ENCODE measurements at places on chromosomes 5 and 9.

GRCh38 chr9:89597711-89598362, 7.0 kb upstream of the GADD45G start:
- no peak for DNase-seq

DNA sequence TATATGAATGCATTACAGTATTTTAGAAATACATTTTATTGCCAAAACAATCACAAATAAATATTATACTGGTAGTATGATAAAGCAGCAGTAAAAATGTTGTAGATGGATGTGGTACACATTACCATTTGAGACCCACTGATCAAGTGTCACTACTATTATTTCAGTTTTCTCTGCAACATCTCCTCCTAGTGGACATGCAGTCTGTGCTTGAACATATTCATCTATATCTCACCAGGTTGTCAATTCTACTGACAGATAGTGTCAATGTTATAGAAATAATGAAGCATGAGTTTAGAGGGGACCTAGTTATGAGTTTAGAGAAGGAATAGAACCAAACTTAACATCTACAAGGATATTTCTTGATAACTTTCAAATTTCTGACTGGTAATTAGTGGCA, 39.2 kb upstream of the ELOVL7 start:
- no peak for DNase-seq

- DNase-seq = peak; percentile 6
Observed at GRCh38 chr5:1727571-1727970, 72.1 kb downstream of the MRPL36 start.

DNA sequence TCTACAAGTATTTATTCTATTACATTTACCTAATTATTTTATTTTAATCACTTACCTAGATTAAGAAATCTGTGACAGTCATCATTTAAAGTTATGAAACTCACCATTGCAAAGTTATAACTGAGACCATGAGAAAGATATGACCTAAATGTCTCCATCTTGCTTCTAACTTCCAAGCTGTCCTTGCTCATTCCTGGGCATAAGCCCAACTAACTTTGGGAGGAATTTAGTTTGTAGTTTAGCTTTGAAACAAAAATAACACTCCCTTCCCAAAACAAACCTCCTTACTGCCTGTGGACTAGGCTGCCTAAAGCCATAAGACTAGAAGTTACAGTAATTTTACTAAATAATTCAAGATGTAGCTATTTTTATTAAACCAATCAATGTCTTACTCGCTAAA, 195.6 kb upstream of the RAI14 start:
- DNase-seq = no peak

- no peak for DNase-seq
Observed at GRCh38 chr5:15566789-15567188, 66.8 kb downstream of the FBXL7 start.

DNA sequence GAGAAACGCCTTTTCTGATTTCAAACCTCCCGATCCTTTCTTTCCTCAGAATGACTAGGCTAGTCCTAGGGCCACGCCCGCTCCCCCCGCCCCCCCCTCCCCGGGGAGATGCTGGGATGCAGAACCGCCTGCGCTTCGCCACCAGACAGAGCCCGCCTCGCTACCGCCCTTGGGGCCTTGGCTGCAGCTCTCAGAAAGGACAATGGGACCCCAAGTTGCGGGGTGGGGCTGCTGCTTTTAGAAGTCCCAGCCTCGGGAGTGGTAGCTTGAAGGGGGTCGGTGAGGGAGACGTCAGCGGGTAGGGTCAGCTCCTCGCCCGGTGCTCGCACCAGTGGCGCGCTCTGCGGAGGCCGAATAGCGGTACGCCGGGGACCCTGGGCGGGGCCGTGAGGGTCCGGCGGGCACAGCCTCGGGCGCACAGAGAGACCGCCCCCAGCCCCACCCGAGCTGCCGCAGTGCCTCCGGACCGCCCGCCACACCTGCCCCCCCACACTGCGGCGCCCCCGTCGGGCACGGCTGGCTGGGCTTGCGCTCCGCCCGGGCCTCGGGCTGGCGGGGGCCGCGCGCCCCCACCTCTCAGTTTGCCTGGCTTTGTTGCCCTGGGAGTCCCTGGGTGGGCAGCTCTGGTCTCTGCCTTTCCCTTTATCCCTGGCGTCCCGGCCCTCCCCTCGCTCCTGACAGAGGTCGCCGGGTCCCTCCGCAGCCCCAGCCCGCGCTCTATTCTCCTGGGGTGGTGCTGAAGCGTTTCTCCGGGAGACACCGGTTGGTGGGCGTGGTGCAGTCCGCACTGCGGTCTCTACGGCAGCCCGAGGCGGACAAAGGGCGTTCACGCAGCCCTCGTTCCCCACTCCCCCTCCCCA, 1.2 kb downstream of the MAP1B start:
- no peak for DNase-seq

DNA sequence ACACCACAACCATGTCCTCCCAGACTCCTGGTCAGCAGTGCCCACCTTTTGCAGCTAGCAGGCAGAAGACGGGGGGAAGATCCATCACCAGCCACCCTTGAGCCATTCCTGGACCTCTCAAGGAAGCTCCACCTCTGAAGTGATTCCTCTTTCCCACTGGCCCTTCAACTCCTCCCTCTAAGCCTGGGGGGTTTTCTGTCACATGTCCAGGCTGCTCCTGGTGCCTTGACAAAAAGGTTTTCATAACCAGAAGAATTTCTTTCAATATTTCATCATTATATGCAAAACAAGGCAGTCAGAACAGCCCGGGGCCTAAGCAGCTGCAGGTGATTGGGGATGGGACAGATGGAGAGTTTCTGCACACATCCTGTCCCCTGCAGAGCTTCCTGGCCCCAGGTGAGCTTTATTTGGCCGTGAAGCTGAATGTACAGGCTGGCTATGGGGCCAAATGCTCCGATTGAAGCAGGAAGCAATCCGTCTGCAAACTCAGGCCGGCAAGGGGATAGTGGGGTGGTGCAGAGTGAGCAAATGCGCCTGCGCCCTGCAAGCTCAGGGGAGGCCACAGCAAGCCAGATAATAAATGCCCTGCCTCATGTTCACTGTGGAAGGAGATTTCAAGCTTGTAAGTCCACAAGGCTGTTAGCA, 173.5 kb downstream of the C5orf15 start:
- DNase-seq = no peak

- no peak for DNase-seq
Observed at GRCh38 chr9:7961076-7961475, 161.5 kb upstream of the DMAC1 start.

DNA sequence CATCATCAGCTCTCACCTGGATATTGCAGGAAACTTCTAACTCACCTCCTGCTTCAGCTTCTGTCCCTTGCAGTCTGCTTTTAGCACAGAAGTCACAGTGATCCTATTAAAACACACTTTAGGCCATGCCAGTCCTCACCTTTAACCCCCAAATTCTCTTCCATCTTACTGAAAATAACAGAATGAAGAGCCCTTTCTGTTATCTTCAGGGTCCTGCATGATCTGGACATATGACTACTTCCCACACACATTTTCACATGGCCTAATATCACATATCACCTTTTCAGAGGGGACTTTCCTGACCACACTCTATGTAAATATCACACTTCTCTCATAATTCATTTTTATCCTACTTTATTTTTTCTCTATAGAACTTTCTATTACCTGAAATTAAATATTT, 550.6 kb upstream of the CLINT1 start:
- no peak for DNase-seq

DNA sequence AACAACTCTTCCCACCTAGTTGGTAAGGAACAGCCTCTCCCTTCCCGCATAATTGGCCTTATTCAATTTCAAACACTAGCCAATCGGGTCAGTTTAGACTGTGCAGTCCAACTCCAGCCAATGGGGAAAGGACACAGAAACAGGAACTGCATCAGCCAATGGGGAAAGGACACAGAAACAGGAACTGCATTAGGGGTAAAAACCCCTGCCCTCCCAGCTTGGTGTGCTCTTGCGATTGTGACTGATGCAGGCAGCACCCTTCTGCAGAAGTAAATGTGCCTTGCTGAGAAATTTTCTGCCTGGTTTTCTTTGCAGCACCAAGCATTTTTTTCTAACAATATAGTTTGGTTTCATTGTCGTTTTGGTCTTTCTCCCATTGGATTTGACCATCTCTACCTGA, 8.5 kb upstream of the GLT6D1 start:
- DNase-seq = no peak

DNA sequence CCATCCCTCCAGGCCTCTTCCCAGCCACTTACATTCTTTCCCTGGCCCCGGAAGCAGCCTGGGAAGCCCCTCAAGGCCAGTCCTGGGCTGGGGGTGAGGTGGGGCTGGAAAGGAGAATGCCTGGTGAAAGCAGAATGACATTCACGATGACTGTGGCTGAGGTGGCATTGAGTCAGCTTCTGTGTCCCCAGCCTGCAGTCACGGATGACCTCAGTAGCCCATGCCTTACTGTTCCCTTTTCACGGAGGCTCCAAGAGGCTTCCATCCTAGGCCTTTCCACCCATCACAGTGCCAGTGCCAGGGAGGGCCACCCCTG, 2.7 kb downstream of the PRDM12 start:
- DNase-seq = no peak

GRCh38 chr5:133344266-133344665, 268.1 kb downstream of the FSTL4 start:
- no peak for DNase-seq

Measured in central memory CD8-positive, alpha-beta T cell (primary cell).